Pons (tissue), 1 donor: ENCODE measurements at places on chromosomes 11 and 22.

DNA sequence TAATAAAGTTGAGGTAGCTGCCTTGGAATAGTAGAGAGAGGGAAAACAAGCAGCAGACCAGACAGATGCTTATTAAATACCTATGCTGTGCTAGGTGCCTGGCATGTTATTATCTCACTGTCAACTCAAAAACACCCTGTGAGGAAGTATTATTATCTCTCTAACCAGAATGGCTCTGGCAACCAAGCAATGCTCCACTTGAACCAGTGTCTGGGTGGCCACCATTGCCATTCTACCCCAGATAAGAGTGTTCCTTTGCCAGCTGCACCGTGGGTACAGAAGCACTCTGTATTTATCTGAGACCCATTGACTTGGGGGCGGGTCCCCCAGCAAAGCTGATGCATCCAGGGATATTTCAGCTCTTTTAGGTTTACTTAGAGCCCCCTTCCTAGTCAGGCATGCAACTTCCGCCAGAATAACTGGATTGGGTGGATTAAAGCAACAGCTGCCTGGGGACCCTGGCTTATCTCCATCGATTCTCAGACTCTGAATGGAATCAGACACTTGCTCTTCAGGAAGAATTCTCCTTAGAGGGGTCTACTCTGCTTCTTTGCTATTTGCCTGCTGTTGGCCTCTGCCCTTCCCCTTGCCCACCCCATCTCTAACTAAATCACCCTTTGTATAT is 49.1 kb downstream of the RCN1 start:
- no peak for DNase-seq

GRCh38 chr11:66225066-66225465 is 43.4 kb upstream of the RAB1B start:
- DNase-seq: no peak

DNA sequence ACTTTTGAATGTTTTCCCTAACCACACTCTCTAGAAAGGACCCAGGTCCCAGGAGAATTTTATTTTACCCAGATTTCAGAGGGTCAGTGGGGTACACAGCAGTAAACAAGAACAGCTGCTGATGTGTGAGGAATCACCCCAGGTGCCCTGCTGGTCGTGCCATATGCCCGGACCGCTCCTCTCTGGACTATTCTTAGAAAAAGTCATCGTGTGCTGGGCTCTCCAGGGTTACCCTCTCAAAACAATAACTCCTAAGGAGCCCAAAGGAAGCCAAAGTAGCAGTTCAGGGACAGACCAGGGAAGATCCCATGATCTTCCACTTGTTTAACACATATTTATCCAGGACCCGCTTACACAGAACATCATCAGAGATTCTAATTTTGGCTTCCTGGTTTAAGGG is 29.7 kb downstream of the LRP4 start:
- no peak for DNase-seq

- no peak for DNase-seq
Measured at GRCh38 chr22:49858827-49859226, 5.2 kb downstream of the ZBED4 start.

DNA sequence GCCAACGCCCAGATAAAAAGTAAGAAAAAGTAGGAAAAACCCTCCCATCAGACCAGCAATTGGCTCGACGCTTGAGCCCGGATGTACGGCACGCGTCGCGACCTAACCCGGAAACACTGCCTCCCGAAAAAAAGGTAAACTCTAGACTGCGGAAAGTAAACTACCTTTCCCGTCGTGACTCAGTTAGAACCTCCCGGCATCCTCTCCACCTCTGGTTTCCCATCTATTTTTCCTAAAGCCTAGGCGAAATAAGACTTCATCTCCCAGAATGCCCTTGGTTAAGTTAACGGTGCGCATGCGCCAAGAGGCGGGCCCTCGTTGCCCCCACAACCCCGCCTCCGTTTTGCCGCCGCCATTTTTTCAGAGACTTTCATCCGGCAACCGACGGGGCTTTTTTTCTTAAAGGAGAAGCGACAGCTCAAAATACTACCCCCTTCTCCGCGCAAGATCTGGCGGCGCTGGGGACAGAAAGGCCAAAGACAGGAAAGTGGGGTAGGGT is 678 bp upstream of the ZFP91 start:
- peak; percentile 99 for DNase-seq

GRCh38 chr22:42280140-42280539 is 9.7 kb upstream of the TCF20 start:
- no peak for DNase-seq

GRCh38 chr11:114272311-114272710 is 23.9 kb upstream of the NNMT start:
- no peak for DNase-seq

DNA sequence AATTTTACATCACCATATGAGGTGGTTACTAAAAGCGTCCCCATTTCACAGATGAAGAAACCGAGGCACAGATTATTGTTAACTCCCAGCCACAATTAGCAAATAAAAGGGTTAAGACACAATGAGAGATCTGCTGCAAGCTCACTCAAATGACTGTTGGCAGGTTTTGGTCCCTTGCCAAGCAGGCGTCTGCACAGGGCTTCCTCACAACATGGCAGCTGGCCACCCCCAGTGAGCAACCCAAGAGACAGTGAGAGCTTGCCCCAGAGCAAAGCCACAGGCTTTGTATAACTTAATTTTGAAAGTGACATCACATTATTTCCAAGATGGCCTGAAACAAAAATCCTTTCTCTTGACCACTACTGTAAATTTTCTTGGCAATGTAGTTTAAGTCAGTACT is 217.6 kb downstream of the NTM start:
- no peak for DNase-seq

DNA sequence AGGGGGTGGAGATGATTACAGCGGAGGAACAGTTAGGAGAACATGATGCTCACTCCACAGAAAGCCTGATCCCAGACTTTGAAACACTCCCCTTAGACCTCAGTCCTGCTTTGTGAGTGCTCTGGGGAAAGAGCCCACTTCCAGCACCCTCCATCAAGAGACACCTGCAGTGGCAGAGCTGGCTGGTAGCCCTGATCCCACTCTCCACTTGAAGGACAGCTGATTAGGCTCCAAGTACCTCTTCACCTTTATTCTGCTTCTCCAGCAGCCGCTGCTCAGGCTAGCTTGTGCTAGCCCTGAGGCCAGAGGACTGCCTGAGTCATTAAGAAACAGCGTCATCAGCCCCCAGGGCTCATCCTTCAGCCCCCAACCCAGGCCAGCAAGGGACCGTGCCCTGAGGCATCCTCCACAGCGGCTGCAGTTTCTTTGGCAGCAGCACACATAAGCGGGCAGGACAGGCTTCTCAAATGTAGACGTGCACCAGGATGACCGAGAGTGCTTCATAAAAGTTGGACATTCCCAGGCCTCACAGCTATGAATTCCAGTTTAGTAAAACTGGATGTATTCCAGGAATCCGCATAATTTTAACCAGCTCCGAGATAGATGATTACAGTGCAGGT is 146.0 kb upstream of the TBCEL start:
- DNase-seq: no peak

- no peak for DNase-seq
Measured at GRCh38 chr11:124483422-124483821, 37.9 kb upstream of the OR8B8 start.

DNA sequence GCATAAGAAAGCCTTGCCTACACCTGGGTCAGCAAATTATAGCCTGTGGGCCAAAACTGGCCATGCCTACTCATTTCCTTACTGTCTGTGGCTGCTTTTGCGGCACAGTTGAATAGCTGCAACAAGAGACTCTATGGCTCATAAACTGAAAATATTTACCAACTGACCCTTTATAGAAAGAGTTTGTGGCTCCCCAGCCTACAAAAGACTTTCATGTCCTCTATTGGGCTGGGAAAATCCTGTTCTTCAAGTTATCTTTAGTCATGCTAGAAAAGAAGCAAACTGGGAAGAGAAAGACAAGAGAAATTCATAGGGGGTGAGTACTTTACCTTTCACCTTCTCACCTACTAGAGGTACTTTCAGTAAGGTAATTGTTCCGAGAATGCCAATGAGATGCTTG is 175.1 kb downstream of the SWAP70 start:
- no peak for DNase-seq

- DNase-seq: peak; percentile 20
Measured at GRCh38 chr11:19220903-19221724, 19.3 kb upstream of the CSRP3 start.

- peak; percentile 96 for DNase-seq
Measured at GRCh38 chr11:130861902-130862860, 54.1 kb downstream of the SNX19 start.

DNA sequence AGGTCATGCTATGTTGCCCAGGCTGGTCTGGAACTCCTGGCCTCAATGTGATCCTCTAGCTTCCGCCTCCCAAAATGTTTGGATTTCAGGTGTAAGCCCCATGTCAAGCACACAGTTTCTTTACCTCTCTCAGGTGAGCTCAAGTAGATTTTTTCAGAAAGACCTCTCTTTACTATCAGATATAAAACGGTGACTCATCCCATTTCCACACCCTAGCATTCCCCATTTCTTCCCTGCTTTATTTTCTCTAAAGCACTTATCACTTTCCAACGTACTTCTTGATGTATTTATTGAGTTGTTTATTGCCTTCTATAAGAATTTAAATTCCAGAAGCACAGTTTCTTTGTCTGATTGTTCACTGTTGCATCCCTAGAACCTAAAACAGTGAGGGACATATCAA is 3.7 kb downstream of the TSG101 start:
- DNase-seq: no peak

DNA sequence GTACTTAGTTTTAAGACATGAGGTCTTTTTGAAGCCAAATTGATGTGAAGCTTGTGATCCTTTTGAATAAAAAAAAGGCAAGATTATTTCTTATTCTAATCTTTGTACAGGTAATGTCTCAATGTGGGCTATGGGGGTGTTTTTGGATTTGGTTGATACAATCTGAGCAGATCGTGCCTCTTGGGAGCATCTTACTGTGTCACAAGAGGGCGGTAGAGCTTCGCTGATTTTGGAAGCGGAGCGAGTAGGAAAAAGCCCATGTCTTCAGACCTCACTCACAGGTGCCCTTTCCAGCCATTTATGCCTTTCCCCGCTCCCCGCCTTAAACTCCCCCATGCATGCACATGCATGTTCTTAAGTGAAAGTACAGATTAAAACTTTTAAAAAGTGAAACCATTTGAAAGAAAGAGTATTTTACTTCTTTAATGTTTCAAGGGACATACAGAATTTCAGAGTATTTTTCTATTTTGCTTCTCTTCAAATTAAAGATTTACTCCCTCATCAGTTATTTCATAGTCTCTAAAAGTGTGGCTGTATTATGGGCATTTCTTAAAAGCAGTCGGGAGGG is 18.8 kb downstream of the DDX25 start:
- peak; percentile 85 for DNase-seq

- no peak for DNase-seq
Measured at GRCh38 chr22:48097723-48098122, 1335.3 kb downstream of the TBC1D22A start.

DNA sequence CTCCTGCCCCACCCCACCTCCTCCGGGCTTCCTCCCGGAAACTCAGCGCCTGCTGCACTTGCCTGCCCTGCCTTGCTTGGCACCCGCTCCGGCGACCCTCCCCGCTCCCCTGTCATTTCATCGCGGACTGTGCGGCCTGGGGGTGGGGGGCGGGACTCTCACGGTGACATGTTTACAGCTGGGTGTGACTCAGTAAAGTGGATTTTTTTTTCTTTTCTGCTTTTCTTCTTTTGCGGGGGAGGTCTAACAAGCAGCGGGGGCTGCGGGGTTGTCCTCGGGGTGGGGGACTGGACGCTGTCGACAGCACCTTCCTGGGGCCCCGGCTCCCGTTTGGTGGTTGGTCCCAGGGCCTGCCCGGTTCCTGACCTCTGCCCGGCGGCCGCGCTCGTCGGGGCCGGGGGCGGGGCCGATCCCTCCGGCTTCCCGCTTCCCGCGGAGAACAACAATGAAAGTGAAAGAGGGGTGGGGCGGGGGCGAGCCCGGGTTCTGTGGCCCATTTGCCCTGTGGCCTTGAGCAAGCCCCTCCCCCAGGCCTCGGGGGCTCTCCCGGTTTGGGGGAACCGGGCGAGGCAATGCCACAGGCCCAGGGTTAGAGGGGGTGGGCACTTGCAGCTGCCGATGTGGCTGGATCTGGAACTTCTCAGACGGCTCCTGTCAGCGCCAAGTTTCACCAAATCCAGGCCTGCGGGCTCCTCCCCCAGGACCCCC is 975 bp upstream of the MDK start:
- DNase-seq: no peak

DNA sequence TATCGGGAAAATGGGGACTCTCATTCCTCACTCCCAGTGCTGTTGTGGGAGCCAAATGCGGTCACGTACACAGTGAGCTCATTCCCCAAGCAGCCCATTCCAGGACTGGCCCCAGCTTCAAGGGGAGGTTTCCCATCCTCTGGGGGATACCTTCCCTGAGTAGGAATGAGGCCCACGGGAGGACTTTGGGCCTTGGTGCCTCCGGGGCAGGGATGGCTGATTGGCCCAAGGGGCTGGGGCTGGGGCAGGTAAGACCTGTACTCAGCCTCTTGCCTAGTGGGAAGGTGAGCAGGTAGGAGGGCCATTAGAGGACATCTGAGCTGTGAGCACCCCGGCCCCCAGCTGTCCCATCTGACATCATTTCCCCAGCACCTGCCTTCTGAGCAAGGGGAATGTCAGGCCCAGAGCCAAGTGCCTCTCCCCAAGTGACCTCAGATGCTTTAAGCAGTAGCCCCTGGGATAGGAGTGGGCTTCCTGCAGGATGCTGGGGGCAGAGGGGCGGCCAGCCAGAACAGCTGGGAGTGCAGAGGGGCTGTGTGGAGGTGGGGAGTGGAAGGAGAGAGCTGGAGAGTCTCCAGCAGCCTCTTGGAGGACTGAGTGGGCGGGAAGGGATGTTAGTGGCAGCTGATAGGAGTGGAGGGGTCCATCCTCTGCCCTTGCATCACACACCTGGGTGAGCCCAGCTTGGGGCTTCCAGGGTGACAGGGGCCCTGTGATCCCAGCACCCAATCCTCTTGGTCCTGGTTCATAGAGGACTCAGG is 58.4 kb downstream of the CD82 start:
- DNase-seq: no peak

- DNase-seq: no peak
Measured at GRCh38 chr11:22177186-22177585, 15.7 kb upstream of the ANO5 start.

GRCh38 chr11:119552106-119552485 is 129.1 kb upstream of the THY1 start:
- no peak for DNase-seq

- DNase-seq: no peak
Measured at GRCh38 chr11:13169709-13170108, 107.9 kb upstream of the BMAL1 start.

DNA sequence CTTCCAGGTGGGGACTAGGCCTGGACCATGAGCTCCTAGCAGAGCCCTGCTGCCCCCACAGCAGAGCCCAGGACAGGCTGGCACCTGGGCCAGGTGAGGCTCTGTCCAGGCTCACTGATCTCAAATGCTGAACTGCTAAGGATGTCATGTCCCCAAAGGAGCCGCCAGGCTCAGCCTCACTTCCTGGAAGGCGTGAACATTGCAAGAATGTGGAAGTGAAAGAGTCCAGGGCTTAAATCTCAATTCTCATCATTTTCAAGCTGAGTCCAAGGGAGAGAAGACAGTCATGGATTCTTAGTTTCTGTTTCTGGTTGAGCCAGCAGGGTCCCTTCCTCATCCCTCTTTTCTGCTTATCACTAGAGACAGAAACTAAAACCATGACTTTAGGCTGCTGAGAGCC is 5.0 kb downstream of the ASCL2 start:
- peak; percentile 77 for DNase-seq
